ENCODE measurements at places on chromosomes 3 and 15. TPM values are rescaled to one million over a fixed set of nuclear protein-coding genes. Genes with fewer than 3 reads are reported as not detected.

Gene GALNT15
- 175 TPM for total RNA-seq

Gene IMPG2
- total RNA-seq: 0.85 TPM

Gene IL5RA
- total RNA-seq: not detected

Gene RYR3
- total RNA-seq: not detected

Gene TNFAIP8L3
- 49.9 TPM for total RNA-seq

Gene UBE2E2
- 28.0 TPM for total RNA-seq

Gene OSTN
- not detected for total RNA-seq

Gene CD80
- total RNA-seq: 0.17 TPM

DNA sequence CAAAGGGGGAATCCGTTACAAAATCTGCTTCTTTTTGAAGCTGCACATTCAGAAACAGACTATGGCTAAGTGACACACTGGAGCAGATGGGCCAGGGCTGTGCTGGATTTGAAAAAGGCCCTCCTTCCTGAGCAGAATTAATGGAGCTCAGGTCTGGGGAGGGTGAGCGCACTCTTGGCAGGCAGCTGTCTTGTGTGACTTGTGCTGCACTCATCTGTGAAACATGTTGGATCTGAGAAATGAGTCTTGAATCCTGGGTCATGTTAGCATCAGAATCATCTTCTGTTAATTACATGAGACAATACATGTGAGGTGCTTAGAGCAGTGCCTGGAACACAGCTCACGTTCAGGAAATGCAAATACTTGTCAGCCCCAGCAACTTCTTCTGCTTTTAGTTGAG is 219.6 kb downstream of the THSD4 start:
- no peak for DNase-seq

DNA sequence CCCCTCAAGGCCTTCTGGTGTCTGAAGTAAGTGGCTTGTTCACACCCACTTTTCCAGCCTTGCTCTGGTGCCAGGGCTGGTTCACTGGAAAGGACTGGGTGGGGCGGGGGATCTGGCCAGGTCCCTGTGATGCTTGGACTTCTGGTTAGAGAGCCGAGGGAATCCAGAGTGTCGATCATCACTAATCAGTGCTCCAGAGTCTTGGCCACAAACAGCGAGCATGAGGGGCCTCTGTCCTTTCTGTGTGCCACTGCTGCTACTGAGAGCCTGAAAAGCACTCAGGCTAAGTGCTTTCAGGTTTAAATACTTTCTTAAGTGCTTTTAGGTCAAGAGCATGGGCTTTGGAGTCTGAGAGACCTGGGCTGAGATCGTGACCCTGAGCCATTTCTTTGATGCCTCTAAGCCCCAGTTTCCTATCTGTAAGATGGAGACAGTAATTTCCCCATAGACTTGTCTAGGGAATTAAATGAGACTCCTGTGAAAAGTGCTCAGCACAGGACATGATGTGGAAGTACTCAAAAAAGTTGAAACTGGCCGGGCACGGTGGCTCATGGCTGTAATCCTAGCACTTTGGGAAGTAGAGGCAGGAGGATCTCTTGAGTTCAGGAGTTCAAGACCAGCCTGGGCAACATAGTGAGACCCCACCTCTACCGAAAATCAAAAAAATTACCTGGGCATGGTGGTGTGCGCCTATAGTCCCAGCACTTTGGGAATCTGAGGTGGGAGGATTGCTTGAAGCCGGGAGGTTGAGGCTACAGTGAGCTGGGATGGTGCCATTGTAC is 53.8 kb upstream of the SEC22A start:
- DNase-seq: no peak

- DNase-seq: no peak
Observed at GRCh38 chr15:80685628-80686027, 9.5 kb upstream of the ABHD17C start.

GRCh38 chr3:56677286-56677685 is 5.8 kb downstream of the TASOR start:
- DNase-seq: no peak

- DNase-seq: no peak
Observed at GRCh38 chr3:188513662-188514328, 359.8 kb downstream of the LPP start.

GRCh38 chr3:148884261-148884660 is 19.2 kb downstream of the CPA3 start:
- DNase-seq: peak; percentile 17

GRCh38 chr15:73796331-73796831 is 43.2 kb upstream of the INSYN1 start:
- no peak for DNase-seq

DNA sequence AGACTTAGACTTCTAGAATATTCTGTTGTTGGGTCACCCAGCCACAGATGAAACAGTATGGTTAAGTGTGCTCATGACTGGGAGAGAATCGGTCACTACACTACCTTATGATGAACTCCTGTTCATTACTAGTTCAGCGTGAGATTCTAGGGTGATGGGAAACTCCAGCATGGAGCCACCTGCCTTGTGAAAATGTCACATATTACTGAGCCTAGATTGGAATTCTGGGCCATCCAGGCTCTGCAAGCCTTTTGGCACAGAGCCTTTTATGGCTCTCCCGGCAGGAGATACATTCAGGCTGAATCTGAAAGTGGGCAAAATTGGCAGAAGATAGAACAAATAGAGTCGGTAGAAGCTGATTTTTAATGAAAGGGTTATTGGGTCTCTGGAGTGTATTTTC is 19.0 kb downstream of the NANOGP8 start:
- no peak for DNase-seq

- peak; percentile 66 for DNase-seq
Observed at GRCh38 chr15:99452728-99453636, 112.8 kb upstream of the MEF2A start.

- no peak for DNase-seq
Observed at GRCh38 chr3:45704301-45704943, 15.2 kb downstream of the SACM1L start.

GRCh38 chr3:8767667-8768363 is 1.6 kb downstream of the OXTR start:
- DNase-seq: peak; percentile 42

DNA sequence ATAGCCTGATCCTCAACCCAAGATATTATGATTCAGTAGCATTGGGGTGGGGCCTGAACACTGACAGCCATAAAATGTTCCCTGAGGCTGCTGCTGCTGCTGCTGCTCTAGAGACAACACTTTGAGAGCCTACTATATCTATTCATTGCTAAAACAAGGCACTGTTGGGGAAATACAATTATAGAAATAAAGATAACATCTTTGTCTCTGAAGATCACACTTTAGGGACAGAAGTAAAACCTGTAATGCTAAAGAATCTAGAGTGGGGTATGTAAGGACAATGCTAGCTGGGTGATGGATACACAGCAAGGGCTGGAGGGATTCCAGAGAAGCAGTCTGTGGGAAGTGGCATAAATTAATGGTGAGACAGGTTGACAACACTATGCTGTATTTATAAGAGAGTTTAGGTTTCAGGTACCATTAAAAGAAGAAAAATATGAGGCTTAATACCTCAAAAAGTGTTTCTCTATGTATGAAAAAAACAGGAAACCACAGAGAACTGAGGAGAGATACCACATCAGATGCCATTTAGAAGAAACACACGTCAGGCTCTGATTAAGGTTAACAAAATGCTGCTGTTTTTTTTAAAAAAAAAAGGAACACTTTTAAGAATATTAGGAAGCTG is 115.9 kb downstream of the CBLB start:
- DNase-seq: no peak

DNA sequence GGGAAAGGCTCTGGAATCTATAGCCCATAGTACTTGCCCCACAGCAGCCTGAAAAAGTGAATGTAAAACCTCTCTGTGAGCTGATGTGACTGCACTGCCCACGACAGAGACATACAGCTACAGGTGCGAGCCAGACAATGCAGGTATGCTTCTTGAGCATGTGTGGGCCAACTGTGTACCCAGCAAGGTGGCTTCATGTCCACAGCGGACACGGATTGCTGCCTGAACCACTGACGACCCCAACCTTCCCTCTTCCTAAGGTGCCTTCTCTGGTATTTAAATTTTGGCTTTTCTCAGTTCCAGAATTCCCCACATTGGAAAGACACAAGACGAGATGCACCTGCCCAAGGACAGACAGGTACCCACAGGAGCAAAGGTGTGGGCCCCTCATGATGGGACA is 65.8 kb downstream of the SCN5A start:
- DNase-seq: no peak

GRCh38 chr15:47484059-47484458 is 233.2 kb upstream of the SEMA6D start:
- peak; percentile 48 for DNase-seq

Measured in dermis blood vessel endothelial cell (primary cell).